Stimulated activated CD8-positive, alpha-beta memory T cell treated with anti-CD3 and anti-CD28 coated beads, Interleukin-15, amount 100 ng/mL, for 48 hours (primary cell): ENCODE measurements at places on chromosomes 2 and 18.

GRCh38 chr2:242004902-242005230 lies 135.3 kb downstream of the RTP5 start:
- no peak for DNase-seq

DNA sequence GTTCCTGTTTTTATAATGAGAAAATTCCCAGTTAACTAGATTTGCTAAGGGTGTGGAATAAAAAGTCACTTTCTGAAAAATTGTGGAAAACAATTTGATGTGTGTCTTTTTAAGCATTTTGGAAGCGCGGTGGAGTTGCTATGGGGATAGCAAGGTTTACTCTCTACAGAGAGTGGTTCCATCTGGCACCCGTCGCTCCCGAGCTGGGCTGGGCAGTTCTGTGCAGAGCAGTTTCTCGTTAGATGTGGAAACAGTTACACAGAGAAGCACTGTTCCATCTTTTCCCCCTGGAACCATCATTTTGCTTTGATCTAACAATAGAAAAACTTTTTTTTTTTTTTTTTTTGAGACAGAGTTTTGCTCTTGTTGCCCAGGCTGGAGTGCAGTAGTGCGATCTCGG lies 17.4 kb downstream of the LDLRAD4 start:
- no peak for DNase-seq

DNA sequence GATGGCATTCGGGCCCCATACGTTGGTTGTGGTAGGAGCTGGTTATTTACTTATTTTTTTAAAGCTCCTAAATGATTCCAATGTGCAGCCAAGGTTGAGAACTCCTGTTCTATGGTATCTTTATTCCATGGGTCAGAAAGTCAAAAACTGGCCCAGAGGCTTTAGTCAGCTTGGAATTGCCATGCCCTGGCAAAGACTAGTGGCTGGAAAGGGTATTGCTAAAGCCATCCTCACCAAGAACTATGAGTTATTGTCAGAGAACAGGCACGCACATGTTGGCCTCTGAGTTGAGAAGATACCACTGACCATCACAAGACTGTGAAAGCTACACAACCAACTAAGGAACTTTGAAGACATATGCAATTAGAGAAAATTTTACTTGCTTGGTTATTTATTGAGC lies 47.9 kb upstream of the ACMSD start:
- no peak for DNase-seq

GRCh38 chr2:169933124-169933711 lies 106.0 kb downstream of the UBR3 start:
- no peak for DNase-seq
